ENCODE measurements at places on chromosomes 5 and 9.

DNA sequence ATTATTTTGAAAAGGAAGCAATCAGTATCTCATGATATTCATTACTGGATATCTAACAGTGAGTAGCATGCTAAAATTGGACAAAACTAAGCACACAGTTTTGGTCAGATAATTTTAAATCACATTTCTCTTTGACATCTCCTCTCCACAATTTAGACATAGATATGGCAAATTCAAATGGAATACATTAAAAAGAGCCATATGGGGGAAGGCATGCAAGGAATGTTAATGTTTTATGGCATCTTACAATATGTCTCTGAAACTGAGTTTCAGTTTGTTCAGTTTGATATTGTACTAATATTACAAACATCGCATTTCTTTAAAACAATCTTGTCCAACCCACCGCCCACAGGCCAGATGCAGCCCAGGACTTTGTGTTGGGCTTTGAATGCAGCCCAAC lies 151.0 kb downstream of the HTR1A start:
- no peak for DNase-seq

GRCh38 chr9:83794051-83794450 lies 23.5 kb downstream of the GKAP1 start:
- DNase-seq: no peak

DNA sequence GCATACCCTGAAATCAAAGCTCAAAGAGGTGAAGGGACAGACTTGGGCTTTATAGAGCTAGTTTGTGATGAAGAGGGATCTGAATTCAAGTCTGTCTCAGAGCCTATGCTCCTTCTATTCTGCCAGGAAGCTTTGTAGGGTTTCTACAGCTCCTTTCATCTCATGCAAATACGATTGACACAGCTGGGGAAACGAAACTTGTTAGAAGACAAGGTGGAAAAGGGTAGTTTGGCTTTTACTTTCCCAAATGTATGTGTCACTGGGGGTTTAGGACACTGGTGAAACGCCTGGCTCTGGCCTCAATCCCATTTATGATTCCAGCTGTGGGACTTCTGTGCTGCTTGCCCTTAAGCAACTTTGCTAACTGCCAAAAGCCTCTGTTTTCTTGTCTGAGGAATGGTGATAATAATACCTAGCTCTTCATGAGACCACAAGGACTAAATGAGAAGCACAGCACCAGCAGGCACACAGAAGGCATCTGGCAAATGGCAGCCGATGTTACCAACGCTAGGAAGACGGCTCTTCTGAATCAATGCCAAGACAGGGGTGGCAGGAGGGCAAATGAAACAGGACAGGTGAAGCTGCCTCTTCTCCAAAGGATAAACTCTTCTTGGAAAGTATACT lies 70.3 kb upstream of the EQTN start:
- DNase-seq: no peak

DNA sequence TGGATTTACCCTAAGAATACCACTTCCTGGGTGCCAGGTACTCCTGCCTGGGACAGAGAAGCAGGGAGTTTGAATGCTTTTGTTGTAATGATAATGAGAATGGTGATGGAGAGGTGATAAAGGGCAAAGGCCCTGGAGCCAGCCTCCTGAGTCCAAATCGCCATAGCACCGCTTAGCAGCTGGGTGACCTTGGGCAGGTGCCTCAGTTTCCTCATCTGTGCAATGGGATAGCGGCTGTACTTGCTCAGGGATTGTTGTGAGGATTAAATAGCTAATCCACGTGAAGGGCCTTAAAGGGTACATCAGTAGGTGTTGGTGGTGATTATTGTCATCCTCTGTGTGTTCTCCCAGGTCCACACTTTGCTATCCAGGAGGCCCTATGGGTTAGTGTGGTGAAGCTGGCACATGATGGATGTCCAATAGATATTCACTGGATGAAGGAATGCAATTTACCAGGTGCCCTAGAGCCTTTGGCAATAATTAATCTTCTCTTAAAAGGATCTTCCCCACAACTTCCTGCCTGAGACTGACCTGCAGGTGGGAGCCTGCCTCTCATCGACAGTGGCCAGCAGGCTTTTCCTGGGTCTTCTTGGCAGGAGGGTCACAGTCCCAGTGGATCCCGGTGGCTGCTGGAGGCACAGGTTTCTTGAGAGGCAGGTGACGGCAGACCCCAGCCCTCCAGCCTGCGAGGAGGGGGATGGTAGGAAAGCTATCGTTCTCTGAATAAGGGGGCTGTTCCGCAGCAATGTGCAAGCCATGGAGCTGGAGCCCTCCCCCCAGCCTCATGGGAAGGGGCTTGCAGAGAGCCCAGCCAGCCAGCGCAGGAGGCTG lies 160.2 kb downstream of the MACROH2A1 start:
- DNase-seq: no peak

- no peak for DNase-seq
Observed at GRCh38 chr5:61386045-61386800, 54.2 kb downstream of the ZSWIM6 start.

- DNase-seq: no peak
Observed at GRCh38 chr5:179827680-179828079, 7.0 kb downstream of the SQSTM1 start.

- no peak for DNase-seq
Observed at GRCh38 chr5:119079318-119079921, 8.5 kb downstream of the DMXL1 start.

DNA sequence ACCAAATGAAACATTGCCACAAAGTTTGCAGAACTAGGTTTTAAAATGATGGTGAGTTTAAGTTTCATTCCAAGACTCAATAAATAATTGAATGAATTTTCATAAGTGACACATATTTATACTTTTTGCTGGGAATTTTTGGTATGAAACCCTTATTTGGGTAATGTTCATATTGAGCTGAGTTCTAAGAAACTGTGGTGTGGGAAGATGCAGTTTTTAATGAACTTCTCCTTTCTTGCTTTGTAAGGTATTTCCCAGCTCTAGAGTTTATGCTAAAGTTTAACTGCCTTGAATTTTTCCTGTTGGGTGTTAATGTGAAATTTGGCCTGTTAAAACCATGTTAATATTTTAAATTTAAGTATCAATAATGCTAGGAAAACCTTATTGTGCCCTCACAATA lies 15.1 kb downstream of the RABGAP1 start:
- no peak for DNase-seq

GRCh38 chr9:135602789-135603481 lies 36.4 kb downstream of the GLT6D1 start:
- peak; percentile 62 for DNase-seq

- DNase-seq: no peak
Observed at GRCh38 chr9:131545786-131546335, 538 bp downstream of the PRRT1B start.

- no peak for DNase-seq
Observed at GRCh38 chr5:89047571-89047970, 164.6 kb upstream of the MEF2C start.

DNA sequence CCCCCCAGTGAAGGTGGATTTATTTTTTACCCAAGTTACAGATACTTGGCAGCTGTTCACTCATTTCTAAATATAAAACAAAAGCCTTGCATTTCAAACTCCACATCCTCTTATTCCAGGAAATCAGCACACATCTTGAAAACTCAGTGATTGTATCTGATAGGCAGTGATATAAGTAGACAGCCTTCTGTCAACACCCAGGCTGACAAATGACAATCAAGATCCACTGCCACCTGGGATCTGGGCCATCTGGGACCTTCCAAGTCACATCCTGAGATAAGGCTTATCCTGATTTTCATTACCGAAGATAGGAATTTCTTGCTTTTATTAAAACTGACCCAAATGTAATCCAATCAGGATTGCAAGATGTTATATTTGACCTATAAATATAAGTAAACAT lies 201.3 kb upstream of the PUM3 start:
- no peak for DNase-seq

DNA sequence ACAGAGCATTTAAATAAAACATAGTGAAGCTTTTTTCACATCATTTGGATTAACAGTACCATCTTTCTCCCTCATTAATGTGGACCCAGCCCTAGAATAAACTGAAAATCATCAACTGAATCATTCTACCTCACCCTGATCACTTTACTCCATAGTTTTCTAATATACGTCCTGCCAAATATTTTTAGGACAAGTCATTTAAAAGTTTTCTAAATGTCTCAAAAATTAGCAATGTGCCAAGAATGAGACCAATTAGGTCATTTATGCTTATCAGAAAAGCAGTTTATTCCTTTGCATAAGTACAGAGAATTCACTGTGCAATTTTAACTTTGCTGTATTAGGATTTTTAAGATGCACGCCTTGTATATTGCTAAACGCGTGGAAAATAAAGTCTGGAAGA lies 284.4 kb downstream of the PIK3R1 start:
- DNase-seq: no peak

GRCh38 chr9:113645978-113646253 lies 182.4 kb downstream of the RGS3 start:
- DNase-seq: no peak

DNA sequence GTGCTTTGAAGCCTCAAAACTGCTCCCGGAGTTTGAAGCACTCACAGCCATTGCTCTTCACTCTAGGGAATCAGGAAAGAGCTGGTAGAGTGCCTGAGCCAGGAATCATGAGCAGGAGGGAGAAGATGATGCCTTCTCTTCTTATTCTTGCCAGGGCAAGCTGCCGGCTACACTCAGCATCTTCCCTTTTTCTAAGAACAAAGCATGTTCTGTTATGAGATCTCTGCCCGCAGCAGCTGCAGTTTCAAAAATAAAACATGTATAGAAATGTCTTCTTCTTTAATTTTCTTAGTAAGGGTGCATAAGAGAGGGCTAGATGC lies 57.9 kb upstream of the RICTOR start:
- DNase-seq: no peak

DNA sequence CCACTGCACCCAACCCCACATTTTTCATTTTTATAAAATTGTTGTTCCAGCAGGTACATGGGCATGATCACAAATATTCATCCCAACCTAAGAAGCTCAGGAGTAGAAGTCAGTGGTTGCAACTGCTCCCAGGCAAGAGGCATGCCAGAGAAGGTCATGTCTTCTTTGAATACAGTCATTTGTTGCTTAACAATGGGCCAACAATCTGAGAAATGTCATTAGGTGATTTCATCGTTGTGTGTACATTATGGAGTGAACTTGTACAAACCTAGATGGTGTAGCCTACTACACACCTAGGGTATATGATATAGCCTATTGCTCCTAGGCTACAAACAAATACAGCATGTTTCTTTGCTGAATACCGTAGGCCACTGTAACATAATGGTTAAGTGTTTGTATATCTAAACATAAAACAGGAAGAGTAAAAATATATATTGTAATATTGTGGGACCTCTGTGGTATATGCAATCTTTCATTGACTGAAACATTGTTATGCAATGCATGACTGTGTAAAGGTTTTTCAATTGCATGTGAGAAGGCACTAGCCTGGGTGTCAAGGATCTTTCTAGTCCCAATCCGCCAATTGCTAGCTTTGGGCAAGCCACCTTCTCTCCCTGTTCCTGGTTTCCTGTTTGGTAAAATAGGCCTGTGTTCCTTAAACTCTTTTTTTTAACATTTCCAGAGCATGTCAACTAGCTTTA lies 27.6 kb downstream of the ATP10B start:
- DNase-seq: no peak

DNA sequence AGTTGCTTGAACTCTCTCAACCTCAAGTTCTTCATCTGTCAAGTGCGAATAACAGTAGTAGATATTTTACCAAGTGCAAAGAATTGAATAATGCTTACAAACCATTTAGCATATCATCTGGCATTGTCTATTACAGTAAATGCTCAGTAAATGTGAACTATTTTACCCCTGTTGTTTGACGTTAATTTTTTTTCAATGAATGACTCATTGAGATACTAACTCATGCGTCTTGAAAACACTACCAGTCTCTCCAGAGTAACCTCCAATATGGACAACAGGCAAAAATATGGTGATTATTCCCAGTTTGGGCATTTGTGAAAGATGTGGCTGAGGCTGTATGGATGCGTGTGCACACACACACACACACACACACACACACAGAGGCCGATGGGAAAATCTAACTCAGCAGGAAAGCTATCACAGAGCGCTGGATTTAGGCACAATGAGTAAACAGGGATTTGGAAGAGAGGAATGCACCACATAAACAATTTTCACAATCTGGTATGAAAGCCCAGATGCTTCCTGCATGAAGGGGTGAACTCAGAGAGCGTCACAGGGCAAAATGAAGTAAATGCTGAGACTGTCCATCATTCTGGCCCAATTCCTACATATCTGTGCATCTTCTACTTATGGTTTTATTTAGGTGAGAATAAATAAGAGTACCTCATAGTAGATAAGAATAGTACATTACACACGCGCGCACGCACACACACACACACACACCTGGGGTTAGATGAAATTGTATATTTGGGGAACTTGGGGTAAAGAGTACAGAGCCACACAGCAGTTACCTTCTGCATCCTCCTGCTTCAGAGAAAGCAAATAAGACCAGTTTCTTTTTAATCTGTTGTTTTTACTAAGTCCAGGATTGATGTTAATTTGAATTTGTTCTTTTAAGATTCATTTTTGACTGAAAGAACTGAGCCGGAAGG lies 128.7 kb downstream of the PALM2AKAP2 start:
- DNase-seq: no peak

DNA sequence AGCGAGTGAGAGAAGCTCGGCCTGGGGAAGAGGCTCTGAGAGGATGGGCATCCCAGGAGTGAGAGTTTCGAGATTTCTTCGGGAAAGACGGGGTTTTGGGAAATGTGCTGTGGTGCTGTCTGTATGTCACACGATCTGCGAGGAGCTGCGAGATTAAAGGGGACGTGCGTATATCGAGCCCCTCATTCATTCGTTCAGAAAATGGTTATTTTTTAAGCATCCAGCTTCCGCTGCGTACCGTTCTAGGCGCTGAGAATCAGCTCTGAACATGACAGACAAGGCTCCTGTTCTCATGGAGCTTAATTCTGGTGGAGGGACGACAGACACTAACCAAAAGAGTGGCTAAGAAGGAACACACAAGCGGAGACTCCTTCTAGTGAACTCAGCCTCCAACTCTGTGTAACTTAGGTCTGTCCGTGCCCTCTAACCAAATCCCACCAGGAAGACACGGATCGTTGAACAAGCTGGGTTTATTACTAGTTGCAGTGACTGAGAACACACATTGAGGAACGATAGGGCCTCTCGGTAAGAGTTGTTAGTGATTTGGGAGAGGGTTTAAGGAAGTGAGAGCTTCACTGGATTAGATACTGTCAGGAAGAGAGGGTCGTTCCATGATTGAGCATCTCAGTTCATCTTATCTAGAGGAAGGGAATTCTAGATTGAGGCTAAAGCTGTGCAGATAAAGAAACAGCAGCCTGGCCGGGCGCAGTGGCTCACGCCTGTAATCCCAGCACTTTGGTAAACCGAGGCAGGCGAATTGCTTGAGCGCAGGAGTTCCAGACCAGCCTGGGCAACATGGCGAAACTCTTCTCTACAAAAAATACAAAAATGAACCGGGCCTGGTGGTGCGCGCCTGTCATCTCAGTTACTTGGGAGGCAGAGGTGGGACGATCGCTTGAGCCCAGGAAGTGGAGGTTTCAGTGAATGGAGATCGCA lies 1.0 kb upstream of the FBXW11 start:
- DNase-seq: no peak

- no peak for DNase-seq
Observed at GRCh38 chr5:142125378-142125777, 16.8 kb downstream of the NDFIP1 start.

GRCh38 chr5:85938201-85938600 lies 679.5 kb upstream of the COX7C start:
- no peak for DNase-seq

- no peak for DNase-seq
Observed at GRCh38 chr9:137879052-137879451, 1.5 kb downstream of the CACNA1B start.

GRCh38 chr5:165272436-165272835 lies 1767.0 kb downstream of the MAT2B start:
- DNase-seq: no peak
